Left renal cortex interstitium (tissue), 4 donors: ENCODE measurements at places on chromosomes 2 and 18.

DNA sequence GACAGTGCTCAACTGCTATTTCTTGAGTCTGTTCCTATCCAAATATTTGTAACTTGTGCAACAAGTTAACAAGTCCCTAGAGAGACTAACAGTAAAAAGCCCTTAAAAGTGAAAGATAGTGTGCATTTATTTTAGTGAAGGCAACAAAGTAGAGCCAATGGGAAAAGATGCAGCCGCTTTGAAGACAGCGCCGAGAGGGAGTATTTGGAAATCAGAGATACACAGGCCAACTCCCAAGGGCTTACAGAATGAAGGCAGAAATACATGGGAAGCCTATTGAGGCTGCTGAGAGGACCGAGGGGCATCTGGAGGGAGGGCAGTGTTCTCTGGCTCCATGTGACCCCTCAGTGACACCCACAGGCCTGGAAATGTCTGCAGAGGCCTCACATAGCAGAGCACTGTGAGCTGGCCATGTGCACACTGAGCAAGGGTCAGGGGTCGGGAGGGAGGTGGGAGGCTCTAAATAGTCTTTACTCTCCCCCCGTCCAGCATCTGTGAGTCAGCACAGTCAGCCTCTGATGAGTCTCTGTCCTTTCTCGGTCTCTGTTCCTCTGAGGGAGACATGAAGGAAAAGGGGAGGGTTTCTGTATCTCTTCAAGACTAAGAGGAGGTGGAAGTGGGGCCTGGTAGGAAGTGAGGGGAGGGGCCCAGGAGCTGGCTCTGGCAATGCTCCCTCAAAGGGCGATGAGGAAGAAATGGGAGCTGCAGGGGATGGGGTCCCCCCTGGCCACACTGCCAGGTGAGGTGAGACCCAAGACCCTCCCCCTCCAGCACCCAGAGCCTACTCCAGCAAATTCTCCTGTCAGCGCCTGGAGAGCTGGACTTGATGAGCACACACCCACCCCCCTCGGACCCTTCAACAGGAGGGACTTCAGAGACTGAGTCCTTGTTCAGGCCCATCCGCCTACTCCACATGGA lies 133.6 kb downstream of the SP3 start:
- peak; percentile 47 for DNase-seq

GRCh38 chr2:27724905-27725701 lies 46.4 kb upstream of the MRPL33 start:
- no peak for DNase-seq

DNA sequence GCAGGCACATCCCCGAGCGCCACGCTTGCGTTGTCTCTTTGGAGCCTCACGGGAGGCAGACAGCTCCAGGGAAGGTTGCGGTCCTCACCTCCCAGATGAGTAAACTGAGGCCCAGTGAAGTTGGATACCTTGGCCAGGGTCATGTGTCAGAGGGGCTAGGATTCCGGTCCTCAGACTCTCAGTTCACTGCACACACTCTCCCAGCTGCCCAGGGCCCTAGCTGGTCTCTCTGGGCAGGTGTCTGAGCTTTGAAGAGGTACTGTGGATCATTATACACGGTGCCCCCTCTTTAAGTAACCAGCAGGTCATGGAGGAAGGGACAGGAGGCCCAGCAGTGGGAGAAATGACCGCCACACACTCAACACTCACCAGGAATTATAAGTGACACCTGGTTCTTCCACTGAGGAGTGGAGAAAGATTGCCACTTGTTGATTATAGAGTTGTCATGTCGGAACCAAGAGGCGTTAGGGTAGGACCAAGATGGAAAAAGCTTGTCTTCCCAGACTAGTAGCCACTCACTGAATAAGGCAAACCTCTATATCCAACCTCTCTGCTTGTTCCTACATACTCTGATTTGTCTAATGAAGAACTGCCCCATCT lies 588 bp downstream of the TMEM214 start:
- no peak for DNase-seq

GRCh38 chr2:31606509-31606908 lies 25.8 kb upstream of the SRD5A2 start:
- no peak for DNase-seq

DNA sequence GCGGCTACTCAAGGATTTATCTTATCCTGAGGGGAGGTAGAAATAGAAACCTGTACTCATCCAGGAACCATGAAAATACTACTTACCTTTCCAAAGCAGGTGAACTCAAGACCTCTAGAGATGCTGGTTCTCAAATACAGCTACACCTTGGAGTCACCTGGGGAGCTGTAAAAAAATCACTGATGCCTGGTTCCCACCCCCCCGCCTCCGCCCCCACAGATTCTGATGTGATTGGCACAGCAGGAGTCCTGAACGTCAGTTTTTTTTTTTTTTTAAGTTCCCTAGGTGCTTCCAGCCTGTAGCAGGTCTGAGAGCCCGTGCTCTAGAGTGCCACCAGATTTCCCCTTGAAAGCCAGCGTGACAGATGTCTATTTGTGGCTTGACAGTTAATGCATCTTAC lies 113.6 kb downstream of the MRO start:
- DNase-seq, result no peak

DNA sequence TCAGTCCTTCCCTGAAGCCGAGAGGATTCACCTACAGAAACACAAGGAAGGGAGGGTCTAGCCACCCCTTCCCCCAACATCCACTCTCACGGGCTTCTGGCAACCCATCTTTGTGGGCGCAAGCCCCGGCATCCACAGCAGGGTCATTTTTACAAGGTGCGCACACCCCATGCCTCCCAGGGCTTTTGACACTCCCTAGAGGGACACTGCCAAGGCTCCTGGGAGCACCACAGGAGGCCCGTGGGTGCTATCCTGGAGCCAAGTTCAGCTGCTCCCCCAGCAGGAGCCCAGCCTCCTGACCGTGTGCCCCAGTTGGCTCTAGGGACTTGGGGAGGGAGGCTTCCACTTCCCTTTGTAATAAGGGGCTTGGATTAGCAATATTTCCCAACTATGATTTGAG lies 251.6 kb downstream of the TNS1 start:
- DNase-seq, result no peak

DNA sequence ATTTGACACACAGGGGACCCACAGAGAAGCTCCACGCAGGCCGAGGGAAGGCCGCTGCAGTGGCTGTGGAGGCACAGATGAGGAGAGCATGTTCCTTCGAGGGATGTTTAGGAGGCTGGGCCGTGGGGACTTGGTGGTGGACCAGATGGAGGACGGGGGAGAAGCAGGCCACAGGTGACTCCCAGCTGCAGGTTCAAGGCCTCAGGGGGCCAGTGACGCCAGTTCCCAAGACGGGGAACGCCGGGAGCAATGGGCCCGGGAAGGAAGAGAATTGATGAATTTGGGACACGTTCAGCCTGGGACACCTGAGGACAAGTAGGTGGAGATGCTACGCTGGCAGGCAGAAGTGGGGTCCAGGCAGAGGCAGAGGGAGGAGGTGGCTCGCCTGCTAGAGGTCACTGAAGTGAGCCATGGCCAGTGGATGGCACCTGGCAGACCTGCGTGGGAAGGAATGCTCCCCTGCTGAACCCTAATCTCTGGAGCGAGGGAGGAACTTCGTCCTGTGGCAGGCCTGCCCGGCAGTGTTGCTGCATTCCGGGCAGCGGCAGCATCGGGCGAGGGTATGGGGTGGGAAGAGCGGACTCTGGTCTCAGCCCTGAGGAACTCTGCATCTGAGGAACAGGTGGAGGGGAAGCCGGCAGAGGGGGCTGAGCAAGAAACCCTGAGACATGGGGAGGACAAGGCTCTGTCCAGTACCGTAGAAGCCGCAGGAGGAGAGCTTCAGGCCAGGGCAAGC lies 25.2 kb upstream of the HPCAL1 start:
- DNase-seq, result no peak

DNA sequence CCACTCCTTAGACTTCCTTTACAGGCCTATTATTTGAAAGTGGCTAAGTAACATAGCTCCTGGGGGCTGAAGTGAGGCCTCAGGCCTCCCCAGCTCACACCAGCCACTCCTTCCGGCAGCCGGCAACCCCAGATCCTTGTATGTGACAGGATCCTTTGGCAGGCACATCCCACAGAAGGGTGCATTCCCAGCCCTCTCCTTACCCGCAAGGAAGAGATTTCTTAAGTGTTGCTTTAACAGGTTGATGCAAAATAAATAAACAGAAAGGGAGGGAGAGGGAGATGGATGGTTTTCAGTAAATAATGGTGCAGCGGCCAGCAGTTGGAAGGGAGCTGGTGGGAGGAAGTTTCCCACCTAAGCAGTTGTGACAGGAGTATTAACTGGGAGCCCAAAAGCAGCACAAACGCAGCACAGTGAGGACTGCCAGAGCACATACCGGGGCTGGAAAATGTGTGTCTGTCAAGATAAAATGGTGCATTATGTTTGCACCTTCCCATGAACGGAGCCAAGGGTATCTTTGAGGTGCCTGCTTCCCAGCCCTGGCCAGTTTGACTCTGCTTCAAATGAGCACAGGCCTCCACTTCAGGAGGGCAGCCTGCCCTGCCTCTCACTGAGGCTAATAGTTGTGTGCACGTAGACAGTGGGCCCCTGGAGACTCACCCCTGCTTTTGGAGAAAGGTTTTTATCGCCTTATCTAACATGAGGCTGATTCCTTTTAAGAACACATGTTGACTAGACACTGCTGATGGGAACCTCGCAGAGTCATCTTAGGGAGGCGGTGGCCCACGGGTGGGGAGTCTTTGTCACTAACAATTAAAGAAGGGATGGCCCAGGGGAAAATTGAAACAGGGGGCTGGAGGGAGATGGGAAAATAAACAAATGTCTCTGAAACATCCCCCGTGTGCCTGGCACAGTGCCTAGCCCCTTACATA lies 32.8 kb downstream of the NRP2 start:
- no peak for DNase-seq

- DNase-seq, result no peak
Measured at GRCh38 chr18:49893036-49893435, 79.7 kb upstream of the ACAA2 start.

DNA sequence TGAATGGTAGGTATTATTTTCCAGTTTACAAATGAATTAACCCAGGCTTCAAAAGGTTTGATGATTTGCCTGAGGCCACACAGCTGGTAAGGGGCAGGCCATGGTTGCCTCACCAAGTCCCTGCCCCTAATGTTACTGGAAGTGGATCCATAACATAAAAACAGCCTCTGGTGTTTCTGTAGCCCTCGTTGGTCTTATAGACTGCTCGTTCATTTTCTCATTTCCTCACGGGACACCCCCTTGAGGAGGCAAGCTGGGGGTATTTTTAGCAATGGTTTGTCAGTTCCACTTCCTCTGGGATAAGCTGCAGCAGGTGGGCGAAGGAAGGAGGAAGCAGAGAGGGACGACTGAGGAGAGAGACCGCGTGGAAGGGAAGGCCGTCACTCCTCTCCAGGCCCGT lies 32.9 kb upstream of the NDUFV2 start:
- DNase-seq, result no peak

GRCh38 chr2:172697296-172697695 lies 38.3 kb upstream of the RAPGEF4 start:
- no peak for DNase-seq

DNA sequence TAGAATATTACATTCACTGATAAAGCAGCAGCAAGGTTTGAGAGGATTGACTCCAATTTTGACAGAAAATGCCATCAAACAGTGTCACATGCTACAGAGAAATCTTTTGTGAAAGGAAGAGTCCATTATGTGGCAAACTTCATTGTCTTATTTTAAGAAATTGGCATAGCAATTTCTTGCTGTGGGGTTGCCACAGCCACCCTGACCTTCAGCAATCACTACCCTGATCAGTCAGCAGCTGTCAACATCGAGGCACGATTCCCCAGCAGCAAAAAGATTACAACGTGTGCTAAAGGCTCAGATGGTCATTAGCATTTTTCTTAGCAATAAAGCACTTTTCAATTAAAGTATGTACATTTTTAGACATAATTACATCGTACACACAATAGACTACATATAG lies 74.7 kb downstream of the PRKCE start:
- DNase-seq, result no peak

DNA sequence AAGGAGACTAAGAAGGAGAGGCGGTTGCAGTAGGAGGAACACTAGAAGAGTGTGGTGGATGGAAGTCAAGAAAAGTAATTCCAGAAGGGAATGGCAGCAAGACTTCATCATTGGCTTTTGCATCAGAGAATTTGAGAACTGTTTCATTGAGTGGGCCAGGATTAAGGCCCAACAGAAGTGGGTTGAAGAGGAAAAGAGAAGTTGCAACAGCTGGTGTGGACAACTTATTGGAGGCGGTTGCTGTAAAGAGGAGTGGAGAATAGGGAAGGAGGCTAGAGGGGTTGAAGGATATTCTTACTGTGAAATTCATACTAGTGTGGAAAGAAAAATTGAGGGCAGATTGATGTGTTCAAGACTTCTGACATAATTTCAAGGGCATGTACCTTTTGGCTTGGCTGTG lies 168.7 kb upstream of the FN1 start:
- DNase-seq, result no peak

DNA sequence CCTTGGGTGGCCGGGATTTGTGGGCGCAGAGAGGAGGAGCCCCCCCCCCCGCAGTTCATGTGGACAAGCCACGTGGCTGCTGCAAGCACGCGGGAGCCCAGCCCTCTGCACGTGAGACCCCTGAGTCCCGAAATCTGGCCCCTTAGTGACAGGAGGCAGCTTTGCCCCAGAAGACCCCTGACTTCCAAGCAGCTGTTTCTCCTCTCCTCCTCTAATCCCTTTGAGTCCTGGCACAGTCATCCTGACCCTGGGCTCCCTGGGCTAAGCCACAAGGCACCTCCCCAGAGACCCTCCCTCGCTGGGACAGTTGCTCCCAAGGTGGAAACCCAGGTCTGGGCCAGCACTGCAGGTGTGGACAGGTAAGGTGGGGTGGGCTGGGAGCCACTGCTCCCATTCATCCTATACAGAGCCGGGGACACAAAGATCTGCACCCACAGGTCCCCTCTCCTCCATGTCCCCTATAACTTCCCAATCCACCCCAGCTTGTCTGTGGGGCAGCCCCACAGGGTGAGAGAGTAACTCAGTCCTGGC lies 923 bp downstream of the TEKT4 start:
- no peak for DNase-seq

- DNase-seq, result no peak
Measured at GRCh38 chr2:197576631-197577030, 60.8 kb downstream of the MOB4 start.

DNA sequence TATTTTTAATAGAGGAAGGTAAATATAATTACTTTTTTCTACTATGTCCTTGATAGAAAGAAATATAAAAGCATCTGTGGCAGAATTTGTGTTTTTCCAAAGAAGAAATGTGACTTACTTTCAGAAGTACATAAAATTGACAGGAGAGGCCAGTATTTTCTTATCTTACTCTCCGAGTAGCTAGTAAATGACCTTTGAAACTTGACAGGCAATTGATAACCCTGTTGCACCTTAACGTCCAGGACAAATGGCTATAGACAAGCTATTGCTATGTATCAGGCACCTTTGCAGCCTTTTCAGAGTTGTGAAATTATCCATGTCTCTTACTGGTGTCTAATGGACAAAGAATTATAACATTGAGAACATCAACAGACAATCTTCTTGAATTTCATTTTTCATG lies 63.0 kb upstream of the TNFRSF11A start:
- DNase-seq, result no peak

- no peak for DNase-seq
Measured at GRCh38 chr2:70181363-70181956, 9.4 kb downstream of the C2orf42 start.

- DNase-seq, result no peak
Measured at GRCh38 chr2:18396329-18397010, 164.0 kb downstream of the RDH14 start.
